Stimulated activated CD4-positive, alpha-beta T cell treated with anti-CD3 and anti-CD28 coated beads, Interleukin-4, amount 100 ng/mL, for 24 hours (primary cell): ENCODE measurements at places on chromosomes 7 and 10.

GRCh38 chr7:98073047-98073446, 33.6 kb upstream of the LMTK2 start:
- DNase-seq: no peak

GRCh38 chr10:42887734-42888503, 105.3 kb downstream of the BMS1 start:
- DNase-seq: no peak

DNA sequence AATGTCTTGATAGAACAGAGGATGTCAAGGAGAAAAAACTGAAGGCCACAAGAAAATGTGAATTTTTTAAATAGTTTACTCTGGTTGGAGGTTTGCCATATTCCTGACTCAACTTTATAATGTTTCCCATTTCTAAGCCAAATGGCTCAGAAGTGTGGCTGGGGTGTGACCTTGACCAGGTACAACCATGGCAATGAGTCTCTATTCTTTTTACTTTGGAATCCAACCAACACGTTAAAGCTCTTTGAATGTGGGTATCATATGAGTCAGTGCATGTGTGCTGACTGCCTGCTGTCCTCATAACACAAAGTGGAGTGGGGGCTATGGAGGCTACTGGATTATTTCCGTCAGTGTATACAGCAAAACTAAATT, 33.5 kb upstream of the DLD start:
- DNase-seq: no peak

GRCh38 chr7:136050462-136050847, 73.3 kb upstream of the MTPN start:
- no peak for DNase-seq

DNA sequence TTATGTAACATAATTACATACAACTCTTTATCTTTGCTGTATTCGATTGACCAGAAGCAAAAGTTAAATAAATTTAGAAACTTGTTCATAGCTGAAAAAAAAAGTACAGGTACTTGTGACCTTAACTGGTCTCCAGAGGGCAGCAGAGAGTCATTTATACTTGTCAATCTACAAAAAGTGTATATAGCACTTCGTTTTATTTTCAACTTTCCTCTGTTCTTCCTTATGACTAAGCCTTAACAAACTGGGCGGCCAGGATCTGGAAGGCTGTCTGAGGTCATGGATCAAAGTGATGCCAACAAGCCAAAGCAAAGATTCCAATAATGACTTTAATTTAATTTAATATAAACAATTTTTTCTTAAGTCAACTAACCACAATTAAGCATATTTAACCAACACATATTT, 29.8 kb downstream of the C10orf67 start:
- peak; percentile 76 for DNase-seq

DNA sequence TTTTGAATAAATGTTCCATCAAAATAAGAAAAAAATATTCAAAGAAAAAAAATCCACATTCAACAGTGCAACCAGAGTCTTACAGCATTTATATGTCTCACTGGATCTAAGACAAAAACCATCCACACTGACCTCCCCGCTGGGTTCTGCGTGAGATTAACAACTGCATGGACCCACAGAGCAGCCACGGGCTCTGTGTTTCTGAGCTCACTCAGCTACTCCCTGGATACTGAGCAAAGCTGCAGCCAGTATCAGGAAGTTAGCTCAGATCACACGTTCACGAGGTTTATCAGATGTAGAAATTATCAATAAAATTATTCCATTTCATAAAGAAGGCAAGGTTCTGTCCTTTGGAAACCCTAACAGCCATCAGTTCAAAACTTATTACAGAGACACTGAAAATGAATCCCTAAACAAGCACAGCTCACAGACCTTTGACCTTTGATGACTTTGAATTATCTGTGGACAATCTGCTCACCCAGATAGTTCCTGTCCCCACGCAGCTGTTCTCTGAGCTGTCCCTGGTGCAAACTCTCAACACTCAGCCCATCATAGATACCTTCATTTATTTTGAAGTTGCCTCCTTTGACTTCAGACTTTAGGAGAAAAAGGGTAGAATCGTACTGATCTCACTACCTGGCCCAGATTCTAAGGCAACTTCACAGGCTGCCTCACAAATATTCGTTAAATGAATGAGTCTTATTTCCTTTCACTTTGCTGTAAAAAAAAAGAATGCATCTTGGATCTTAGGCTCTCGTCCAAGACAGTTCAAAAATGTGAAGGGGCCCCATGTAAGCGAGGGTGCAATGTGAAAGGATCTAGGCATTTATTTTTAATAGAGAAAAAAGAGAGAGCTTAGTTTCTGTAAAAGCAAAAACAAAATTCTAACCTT, 67.7 kb upstream of the SVIL start:
- no peak for DNase-seq

DNA sequence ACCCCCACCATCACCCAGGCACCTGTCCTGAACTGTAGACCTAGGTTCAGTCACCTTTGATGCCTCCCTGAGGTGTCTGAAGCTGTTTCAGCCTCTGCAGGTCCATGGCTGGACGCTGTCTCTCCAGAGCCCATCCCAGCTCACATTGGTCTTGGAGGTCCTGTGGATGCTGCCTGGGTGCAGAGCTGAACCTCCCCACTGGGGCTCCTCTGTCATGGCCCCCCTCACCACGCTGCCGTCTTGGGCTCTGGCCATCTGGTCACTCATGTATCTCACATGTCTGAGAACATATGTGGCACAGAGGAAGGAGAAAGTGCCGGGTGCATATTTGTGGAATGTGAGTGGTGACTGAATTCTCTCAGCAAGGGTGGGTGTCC, 108.9 kb downstream of the NKX6-2 start:
- no peak for DNase-seq

- no peak for DNase-seq
Observed at GRCh38 chr7:109549471-109550193, 980.0 kb downstream of the DNAJB9 start.

GRCh38 chr10:122884166-122884565, 4.8 kb upstream of the FAM24B start:
- DNase-seq: no peak

GRCh38 chr10:25226775-25227682, 52.2 kb downstream of the GPR158 start:
- DNase-seq: no peak

- DNase-seq: no peak
Observed at GRCh38 chr10:114271075-114271778, 32.2 kb downstream of the VWA2 start.

- DNase-seq: no peak
Observed at GRCh38 chr7:149093228-149093627, 2.7 kb upstream of the ZNF786 start.

DNA sequence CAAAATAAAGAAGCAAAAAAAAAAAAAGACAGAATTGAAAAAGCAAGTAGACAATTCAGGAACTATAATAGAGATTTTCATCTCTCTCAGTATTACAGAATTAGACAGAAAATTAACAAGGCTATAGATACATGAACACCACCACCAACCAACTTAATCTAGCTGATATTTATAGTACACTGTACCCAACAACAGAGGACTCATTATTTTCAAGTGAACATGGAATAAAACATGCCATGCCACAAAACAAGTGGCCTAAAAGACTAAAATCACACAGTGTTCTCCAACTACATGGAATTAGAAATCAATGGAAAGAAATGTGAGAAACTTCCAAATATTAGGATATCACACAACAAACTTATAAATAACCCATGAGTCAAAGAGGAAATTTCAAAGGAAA, 9.1 kb downstream of the TMEM168 start:
- DNase-seq: no peak

DNA sequence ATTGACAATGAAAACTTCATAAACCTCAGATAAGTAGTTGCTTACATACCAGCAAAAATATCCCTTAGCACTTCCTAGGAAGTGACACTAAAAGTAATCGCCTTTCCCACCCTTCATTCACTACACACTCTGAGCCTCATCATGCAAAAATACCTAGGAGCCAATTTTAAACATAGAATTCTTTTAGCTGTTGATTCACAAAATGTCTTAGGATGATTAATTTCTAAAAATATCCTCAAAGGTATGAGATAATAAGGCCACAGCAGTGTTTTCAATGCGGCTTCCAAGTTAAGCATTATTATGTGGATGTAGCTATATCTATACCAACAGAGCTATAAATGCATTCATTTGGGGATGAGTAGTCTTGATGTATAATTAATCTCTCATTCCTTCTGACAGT, 13.2 kb downstream of the DNAJC9 start:
- no peak for DNase-seq

DNA sequence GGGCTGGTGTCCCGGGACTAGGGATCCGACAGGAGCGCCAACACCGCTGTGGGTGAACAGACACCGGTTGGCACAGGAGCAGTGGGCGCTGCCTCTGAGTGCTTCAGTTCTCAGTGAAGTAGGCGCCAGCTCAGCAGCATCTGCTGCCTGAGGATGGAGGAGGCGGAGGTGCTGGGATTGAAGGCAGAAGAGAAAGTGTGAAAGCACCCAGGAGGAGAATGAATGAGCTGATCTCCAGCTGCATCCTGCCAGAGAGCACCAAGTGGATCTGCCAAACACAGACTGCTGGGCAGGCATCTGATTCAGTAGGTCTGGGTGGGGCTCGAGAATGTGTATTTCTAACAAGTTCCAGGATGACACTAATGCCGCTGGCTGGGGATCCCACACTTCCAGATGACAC, 74.5 kb downstream of the LANCL2 start:
- DNase-seq: no peak

- no peak for DNase-seq
Observed at GRCh38 chr10:58179238-58179637, 88.5 kb downstream of the IPMK start.

GRCh38 chr7:96277921-96278320, 44.0 kb downstream of the SLC25A13 start:
- DNase-seq: no peak

GRCh38 chr7:135466442-135467206, 43.3 kb downstream of the CNOT4 start:
- DNase-seq: no peak

DNA sequence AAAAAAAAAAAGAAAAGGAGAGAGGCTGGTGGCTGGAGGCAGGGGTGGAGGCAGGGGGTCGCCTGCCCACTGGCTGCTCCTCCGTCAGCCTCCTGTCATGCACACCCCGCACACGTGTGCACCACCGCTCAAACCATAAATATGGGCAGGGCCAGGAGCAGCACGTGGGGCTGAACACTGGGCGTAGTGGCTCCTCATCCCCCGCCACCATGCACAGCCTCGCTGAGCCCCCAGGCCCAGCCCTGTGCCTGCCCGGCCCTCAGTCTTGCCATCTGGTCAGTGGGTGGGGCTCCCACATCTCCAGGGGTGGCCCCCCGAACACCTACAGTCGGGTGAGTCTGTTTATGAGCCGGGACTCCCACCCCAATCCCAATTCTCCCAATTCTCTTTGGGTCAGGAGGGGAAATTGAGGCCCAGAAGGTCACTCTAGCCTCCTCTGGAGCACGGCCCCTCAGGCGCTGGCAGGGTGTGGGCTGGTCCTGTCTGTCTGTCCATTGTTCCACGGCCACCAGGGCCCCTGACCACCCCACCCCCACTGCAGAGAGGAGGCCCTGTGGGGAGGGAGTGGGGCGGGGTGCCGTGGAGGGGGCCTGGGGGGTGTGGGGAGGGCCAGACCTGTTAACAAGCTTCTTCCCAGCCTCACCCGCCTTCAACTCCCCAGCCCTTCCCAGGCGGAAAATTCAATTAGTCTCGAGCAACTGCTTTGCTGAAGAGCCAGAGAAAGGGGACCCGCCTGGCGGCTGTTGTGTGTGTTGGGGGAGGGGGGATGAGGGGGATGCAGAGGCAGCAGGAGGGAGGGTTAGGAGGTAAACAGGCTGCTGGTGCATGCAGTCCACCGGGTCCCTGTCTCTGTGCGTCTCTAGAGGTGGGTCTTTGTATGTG, 19.5 kb upstream of the GRIFIN start:
- DNase-seq: no peak

DNA sequence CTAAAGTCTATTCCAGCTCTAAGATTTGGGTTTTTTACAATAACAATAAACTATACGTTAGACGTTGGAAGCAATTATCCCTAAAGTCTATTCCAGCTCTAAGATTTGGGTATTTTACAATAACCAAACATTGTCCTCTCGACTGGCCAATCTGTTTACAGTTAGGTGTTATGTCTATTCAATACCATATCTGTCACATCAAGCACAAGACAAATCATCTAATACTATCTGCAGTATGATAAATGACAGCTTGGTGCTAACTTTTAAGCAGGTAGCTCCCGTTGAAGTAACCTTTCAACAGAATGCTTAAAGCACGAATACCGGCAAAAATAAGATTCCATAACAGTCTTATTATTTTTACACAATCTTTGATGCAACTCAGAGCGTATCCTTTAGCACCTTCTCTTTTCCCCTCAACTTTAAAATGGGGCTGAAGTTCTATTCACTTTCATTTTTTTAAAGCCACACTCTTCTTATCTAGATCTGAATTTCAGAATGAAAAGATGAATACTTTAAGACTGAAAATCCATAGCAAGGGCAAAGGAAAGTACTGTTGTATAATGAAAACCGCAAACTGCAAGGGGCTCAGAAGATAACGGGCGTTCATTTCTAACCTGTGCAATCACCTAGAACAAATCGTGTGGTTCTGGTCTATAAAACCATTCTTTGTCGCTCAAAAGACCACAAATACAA, 925 bp downstream of the H2AZ2 start:
- no peak for DNase-seq

DNA sequence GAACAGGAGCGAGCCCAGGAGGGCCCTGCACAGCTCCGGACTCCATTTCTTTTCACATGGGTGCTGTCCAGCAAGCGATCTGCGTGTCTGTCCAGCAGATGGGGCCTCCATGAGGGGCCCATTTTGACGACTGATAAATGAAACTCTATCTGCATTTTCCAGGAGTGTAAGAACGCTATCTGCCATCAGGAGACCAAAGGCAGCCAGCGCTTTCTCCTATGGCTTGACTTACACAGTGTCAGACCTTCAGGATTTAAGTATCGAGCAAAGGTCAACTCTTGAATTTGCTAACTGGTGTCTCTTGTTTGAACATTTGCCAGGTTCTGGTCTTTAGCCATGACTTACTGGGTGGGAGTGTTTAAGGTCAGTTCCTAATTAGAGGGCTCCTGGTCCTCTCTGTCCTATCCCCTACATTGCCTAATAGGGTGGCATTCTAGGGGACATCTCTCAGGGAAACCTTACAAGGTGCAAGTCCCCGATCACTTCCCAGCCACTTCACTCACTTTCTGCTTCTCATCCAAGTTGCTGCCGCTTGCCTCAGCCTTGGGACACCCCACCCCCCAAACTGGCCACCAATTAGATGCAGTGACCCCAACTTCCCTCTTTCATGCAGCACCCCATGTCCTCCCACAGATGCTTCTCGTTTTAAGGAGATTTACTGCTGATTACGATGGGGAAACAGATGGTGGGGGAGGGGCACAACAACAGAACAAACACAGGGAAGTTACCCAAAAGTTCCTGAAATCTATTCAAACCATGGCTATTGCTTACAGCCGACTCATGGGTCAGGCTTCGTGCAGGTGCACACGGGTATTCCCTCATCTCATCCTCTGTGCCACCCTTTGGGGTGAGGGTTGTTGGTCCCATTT, 20.0 kb downstream of the VSIR start:
- DNase-seq: no peak

- DNase-seq: peak; percentile 45
Observed at GRCh38 chr7:131546583-131547141, 9.8 kb downstream of the PODXL start.
